ENCODE measurements at places on chromosomes 5 and 9. TPM values are rescaled to one million over a fixed set of nuclear protein-coding genes. Genes with fewer than 3 reads are reported as not detected.
A peak's percentile ranks its signal among the peaks of the same experiment; 100 is the strongest.

The TMEFF1 gene
- polyA plus RNA-seq, result 0.89 TPM

The DOK3 gene
- polyA plus RNA-seq, result 3.6 TPM

The CERCAM gene
- polyA plus RNA-seq, result 118 TPM

The RAB14 gene
- 22.8 TPM for polyA plus RNA-seq

The SLC6A3 gene
- polyA plus RNA-seq, result not detected

The SPINK6 gene
- polyA plus RNA-seq, result not detected

The NR5A1 gene
- not detected for polyA plus RNA-seq

The TRPM3 gene
- polyA plus RNA-seq, result not detected

The CCDC127 gene
- polyA plus RNA-seq, result 3.2 TPM

The LRRTM2 gene
- 0.39 TPM for polyA plus RNA-seq

The DBH gene
- not detected for polyA plus RNA-seq

DNA sequence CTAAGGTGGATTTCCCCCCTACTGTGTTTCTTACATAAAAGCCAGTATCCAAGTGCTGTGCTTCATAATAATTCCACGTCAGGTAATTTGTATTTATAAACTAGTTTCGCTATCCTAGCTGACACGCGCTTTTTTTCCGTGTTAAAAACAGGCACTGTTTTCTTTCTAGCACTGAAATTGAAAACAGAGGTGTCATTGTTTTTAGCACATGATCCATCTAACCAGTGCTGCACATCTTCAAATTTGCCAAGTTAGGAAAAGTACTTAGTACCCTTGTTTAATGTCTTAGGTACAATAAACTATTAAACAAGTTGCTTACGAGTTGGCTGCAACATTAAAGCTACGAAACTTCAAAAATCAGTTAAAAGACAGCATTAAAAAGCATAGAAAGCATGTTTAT is 49.9 kb downstream of the JMY start:
- no peaks in the 10 kb centered on the region for H3K36me3 ChIP-seq
- H3K4me3 ChIP-seq, result no peak overlapping the region
- no peaks in the 10 kb centered on the region for H3K27me3 ChIP-seq
- H3K4me1 ChIP-seq, result no peaks in the 10 kb centered on the region

- H3K4me1 ChIP-seq, result peaks cover 4% of the 10 kb centered on the region
- DNase-seq, result no peak
- no peak overlapping the region for H3K27ac ChIP-seq
- H3K4me3 ChIP-seq, result no peak overlapping the region
Measured at GRCh38 chr5:119336845-119337580, 18.8 kb upstream of the TNFAIP8 start.

DNA sequence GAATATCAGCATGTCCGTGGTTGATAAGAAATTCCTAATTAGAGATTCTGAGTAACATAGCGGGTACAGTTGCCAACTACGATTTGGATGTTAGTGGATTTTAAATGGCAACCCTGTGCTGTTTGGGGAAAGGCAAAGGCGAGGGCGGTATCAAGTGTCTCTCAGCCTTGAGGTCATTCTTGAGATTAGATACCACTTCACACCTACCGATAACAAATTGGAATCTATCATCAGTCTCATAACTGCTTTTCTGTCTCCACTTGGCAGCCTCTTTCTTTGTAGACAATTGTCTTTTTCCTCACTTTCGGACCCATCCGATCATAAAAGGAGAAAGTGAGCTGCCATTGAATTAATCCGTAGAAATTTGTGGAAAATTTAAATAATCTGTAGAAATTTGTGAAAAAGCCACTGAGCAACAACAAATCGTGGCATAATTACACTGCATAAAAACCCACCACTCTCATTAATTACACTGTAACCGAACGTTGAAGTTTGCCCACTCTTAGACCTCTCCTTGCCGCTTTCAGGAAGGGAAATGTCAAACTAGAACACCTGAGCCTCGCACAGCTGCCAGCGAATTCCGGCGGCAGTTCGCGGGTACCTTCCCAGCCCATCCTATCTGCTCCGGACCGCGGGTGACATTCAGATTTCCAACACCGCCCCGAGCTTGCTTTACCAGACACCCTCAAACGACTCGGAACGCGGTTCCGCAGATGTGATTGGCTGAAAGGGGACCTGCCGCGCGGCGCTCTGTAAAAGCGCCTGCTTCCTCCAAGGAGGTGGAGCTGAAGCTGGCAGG is 849 bp upstream of the RGMB start:
- H3K27me3 ChIP-seq, result no peaks in the 10 kb centered on the region
- H3K36me3 ChIP-seq, result peaks cover 5% of the 10 kb centered on the region
- no peak for DNase-seq
- peak overlapping the region; percentile 78 for H3K27ac ChIP-seq

GRCh38 chr9:117494401-117495090 is 79.7 kb upstream of the ASTN2 start:
- H3K27ac ChIP-seq, result no peak overlapping the region
- no peak for DNase-seq
- H3K4me3 ChIP-seq, result no peak overlapping the region
- H3K36me3 ChIP-seq, result no peaks in the 10 kb centered on the region
- no peaks in the 10 kb centered on the region for H3K4me1 ChIP-seq

DNA sequence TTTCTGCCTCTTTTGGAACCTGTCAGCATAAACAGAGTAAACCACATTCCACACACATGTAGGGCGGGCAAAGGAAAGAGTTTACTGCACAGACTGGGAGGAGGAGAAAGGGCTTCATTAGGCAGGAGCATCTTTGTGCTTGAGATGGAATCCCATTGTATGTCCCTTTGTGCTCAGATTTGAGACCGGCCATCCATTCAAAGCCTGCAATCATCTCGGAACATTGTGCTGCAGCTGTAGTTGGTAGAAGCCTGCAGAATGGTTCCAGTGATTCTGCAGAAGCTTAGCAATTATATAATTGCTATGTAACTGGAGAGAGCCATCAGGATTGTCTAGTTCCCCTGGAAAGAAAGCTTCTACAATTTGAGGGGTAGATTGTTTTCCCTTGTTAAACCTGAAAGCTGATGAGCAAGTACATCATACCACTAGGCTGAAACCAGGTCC is 16.5 kb downstream of the ZNF462 start:
- DNase-seq, result no peak
- H3K36me3 ChIP-seq, result no peaks in the 10 kb centered on the region
- H3K4me3 ChIP-seq, result no peak overlapping the region
- H3K4me1 ChIP-seq, result peaks cover 25% of the 10 kb centered on the region
- H3K27ac ChIP-seq, result peak overlapping the region; percentile 22

- no peak for DNase-seq
- H3K36me3 ChIP-seq, result no peaks in the 10 kb centered on the region
- no peaks in the 10 kb centered on the region for H3K4me1 ChIP-seq
- no peak overlapping the region for H3K4me3 ChIP-seq
- H3K27me3 ChIP-seq, result peaks cover 73% of the 10 kb centered on the region
Measured at GRCh38 chr5:531101-531748, 7.0 kb upstream of the SLC9A3 start.

DNA sequence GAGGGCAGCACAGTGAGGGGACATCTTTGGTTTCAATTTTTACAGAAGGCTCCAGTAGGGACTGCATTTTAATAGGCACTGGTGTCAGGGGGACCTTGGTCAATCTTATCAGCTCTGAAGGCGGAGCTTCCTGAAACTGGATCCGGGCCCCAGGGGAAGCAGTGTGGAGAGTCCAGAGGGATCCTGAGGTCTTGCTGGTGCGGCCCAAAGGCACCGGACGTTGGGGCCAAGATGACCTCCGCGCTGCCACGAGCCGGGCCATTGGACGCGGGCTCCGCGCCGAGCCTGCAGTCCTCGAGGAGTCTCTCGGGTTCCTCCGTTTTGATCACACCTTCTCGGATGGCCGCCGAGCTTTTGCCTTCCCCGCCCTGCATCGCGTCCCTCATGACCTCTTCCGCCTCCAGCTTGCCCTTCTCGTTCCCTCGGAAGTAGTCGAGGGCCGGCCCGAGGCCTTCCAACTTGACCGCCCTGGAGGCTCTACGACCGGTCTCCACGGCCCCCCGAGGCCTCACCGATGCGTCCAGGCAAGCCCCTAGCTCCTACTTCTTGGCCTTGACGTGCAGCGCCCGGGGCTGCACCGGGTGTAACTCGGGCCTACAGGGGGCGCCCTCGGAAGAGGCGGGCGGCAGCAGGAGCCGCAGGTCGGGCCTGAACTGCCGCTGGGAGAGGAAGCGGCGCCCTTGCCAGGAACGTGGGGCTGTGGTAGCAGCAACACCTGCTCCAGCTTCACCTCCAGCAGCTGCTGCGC is 18.8 kb downstream of the C5orf52 start:
- no peak overlapping the region for H3K4me3 ChIP-seq
- no peaks in the 10 kb centered on the region for H3K4me1 ChIP-seq
- DNase-seq, result no peak
- no peaks in the 10 kb centered on the region for H3K36me3 ChIP-seq

GRCh38 chr5:149687486-149688168 is 42.5 kb upstream of the PPARGC1B start:
- H3K36me3 ChIP-seq, result no peaks in the 10 kb centered on the region
- DNase-seq, result no peak
- no peak overlapping the region for H3K4me3 ChIP-seq
- H3K4me1 ChIP-seq, result no peaks in the 10 kb centered on the region

DNA sequence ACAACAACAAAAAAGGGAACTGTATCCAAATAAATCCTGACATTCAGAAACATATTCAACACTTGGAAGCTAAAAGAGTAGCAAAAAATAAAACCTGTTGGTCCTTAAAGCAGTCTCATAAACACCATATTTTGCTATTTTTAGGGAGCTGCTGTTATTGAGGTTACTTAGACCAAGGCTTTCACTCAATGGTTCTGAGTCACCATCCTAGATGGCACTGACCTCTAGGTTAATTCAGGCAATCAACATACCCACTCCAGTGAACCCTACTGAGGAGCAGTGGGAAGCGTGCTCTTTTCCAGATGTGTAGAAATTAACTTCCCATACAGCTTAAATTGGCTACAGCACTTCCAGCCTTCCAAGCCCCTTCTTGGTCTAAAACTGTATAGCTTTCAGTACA is 5.2 kb downstream of the GNAQ start:
- DNase-seq, result no peak
- no peaks in the 10 kb centered on the region for H3K27me3 ChIP-seq
- no peak overlapping the region for H3K4me3 ChIP-seq
- peaks cover 11% of the 10 kb centered on the region for H3K4me1 ChIP-seq
- H3K27ac ChIP-seq, result peak overlapping the region; percentile 27
- H3K36me3 ChIP-seq, result no peaks in the 10 kb centered on the region

- no peak overlapping the region for H3K4me3 ChIP-seq
- peaks cover 10% of the 10 kb centered on the region for H3K27me3 ChIP-seq
- no peak for DNase-seq
- no peaks in the 10 kb centered on the region for H3K36me3 ChIP-seq
Measured at GRCh38 chr5:34977934-34978613, 48.7 kb downstream of the DNAJC21 start.

GRCh38 chr5:73382401-73382740 is 66.2 kb downstream of the FOXD1 start:
- no peak for DNase-seq
- H3K36me3 ChIP-seq, result no peaks in the 10 kb centered on the region
- H3K4me3 ChIP-seq, result no peak overlapping the region
- peaks cover 4% of the 10 kb centered on the region for H3K4me1 ChIP-seq
- H3K27me3 ChIP-seq, result no peaks in the 10 kb centered on the region

DNA sequence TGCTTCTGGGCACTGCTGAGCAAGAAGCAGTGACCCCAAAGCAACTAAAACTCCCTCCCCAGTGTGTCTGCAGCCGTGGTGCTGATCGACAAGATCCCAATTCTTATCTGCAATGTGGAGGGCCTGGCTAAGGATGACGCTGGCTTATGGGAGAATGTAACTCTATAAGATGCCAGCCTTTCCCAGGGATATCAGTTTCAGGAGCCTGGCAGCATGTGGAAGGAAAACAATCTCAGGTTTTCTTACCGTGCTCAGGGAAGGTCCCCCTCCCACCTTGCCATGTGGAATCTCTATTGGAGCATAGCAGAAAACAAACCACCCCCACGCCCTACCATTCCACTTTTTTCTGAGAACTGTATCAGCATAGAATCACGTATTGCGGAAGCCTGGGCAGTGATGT is 87.7 kb upstream of the PTPN3 start:
- H3K27me3 ChIP-seq, result peaks cover 39% of the 10 kb centered on the region
- H3K4me1 ChIP-seq, result no peaks in the 10 kb centered on the region
- no peaks in the 10 kb centered on the region for H3K36me3 ChIP-seq

GRCh38 chr9:113176803-113177202 is 26.0 kb downstream of the SLC31A2 start:
- H3K27ac ChIP-seq, result no peak overlapping the region
- H3K27me3 ChIP-seq, result no peaks in the 10 kb centered on the region
- no peak overlapping the region for H3K4me3 ChIP-seq
- peaks cover 33% of the 10 kb centered on the region for H3K36me3 ChIP-seq

DNA sequence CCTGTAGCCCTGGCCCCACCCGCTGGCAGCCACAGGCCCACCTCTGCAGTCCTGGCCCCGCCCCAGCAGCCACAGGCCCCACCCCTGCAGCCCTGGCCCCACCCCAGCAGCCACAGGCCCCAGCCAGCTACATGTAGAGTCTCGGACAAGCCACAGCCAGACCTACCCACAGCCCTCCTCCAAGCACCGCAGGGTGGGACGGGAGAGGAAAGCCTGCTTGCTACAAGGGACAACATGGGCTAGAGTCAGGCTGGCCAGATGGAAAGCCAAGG is 49.5 kb upstream of the SARDH start:
- no peak overlapping the region for H3K27ac ChIP-seq
- no peaks in the 10 kb centered on the region for H3K27me3 ChIP-seq
- no peaks in the 10 kb centered on the region for H3K4me1 ChIP-seq
- no peak overlapping the region for H3K4me3 ChIP-seq
- no peak for DNase-seq

DNA sequence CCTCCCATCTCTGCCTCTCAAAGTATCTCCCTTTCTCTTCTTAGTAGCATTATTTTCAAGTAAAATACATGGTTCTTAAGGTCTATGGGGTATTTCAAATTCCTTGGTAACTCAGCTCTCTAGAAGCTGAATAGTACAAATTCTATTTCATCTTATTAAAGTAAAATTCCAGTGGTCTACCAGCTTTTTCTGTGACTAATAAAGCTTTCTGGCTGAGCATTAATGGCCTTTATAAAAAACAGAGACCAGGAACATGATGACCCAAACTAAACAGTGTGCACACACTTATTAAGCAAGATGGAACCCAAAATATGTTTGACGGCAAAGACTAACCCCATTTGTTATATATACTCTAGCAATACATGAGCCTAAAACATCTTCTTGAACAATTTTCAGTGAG is 142.6 kb downstream of the OR2K2 start:
- no peak overlapping the region for H3K27ac ChIP-seq
- H3K36me3 ChIP-seq, result no peaks in the 10 kb centered on the region
- H3K27me3 ChIP-seq, result no peaks in the 10 kb centered on the region

DNA sequence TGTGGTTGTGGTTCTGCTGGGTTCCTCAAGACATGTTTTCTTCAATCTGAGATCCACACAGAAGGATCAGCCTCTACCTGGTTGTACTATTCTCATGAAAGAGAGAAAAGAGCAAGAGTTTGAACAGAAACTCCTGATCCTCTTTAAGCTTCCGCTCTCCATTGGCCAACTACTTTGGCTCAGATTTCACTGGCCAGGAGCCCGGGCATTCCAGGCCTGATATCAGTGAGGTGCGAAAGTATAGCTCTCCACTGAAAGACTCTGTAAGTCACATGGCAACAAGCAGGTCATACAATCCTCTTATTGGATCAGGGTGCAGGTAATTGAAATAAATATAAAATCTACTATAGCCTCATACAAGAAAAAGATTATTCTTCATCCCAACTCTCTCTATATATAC is 920.5 kb downstream of the TLE4 start:
- no peaks in the 10 kb centered on the region for H3K27me3 ChIP-seq
- no peak overlapping the region for H3K27ac ChIP-seq
- DNase-seq, result peak; percentile 43
